ENCODE measurements at places on chromosomes 7 and 10.

- DNase-seq: peak; percentile 83
These were observed 192.3 kb downstream of the DNAJC1 start for GRCh38 chr10:21811245-21811585.

DNA sequence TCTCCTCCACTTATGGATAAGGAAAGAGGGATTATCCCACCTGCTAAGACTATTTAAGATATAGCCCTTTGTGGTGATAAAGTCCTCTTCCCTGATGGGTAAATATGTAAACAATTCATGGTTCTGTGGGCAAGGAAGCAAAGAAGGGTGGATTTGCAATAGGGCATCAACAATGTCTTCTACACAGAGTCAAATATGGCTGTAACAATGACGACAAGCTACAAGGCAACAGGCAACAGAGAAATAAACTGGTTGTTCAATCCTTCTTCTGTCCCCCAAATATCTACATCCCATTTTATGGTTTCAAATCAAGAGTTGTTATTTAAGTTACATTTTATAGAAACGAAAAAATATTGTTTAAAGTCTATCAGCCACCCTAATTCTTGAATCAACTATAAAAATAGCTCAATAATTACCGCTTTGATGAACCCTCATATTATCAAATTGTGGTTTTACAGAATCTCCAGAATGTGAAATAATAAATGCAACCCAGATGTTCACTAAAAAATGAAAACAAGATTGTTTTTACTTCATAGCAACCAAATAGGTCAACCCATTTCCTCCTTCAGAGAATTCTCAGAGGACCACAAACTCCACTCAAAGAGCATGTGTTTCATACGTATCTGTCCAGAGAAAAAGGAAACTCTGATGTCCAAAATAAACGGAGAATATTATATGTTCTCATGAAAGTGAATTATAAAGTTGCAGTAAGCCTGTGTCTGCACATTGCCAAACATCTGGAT lies 13.8 kb downstream of the CYTH3 start:
- DNase-seq: no peak

DNA sequence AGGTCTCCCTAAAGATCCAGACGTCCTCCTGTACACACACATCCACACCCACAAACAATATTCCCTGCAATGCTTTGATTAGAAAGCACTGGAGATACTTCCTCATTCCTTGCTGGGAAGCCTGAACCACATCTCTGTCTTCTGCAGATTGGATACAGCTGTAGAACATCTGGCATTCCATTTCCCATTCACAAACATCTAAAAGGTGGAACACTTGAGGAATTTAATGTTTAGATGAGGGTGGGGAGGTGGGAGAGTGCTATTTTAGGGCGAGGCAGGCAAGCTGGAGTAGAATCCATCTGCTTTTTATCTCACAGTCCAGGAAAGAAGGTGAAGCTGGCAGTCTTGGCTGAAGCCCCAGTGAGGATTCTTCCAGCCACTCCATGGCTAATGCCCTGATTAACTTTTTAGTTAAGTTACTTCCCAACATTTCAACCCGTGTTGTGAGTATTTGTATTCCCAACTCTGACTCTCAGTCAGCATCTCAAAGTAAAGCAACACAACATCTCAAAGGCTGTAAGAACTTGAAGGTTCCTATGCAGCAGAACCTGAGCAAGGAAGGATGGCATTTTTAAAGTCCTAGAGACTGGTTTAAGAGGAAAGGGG lies 46.1 kb downstream of the CYTH3 start:
- DNase-seq: peak; percentile 28

DNA sequence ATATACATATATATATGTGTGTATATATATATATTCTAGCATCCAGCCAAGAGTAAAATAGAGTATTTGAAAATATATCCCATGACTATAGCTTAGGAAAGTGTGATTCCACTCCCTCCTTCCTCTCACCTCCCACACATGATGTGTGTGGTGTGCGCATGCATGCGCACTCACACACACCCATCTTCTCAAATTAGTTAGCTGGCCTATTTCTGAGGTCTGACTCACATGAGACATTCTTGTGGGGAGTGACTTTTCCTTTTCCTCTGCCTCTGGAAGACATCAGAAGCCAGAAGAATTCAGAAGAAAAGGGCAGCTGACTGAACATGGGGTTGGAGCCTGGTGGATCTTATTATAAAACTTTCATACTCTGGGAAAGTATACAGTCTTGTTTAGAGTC lies 793.5 kb upstream of the ZNF722 start:
- no peak for DNase-seq

- DNase-seq: no peak
These were observed 297.8 kb downstream of the KLF6 start for GRCh38 chr10:3487228-3487627.

GRCh38 chr7:105680505-105681187 lies 99.4 kb upstream of the EFCAB10 start:
- DNase-seq: no peak

DNA sequence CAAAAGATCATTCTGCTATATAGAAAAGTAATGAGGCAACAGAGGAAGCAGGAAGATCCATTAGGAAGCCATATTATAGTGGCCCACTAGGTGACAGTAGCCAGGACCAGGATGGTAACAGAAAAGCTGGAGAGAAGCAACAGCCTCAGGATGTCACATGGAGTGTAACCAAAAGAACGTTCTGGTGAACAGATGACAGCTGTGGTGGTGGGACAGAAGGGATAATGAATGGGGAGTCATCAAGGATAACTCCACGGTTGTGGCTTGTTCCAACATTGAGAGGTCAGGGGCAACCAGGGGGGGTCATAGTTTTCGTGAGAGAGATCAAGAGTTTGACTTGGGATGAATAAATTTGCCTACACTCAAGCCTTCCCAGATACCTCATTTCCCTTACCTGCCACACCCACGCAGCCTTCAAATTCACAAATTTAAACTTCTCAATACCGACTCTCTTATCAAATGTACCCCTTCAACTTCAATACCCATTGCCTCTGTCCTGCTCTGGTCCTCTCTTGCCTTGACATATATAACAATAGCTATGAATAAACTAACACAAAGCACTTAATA lies 9.3 kb downstream of the TBL2 start:
- no peak for DNase-seq
